ENCODE measurements at places on chromosomes 13 and 19.

- no peak for DNase-seq
Measured at GRCh38 chr19:47104680-47105079, 8.9 kb downstream of the ZC3H4 start.

- DNase-seq = no peak
Measured at GRCh38 chr19:13055213-13056051, 47.2 kb downstream of the LYL1 start.

DNA sequence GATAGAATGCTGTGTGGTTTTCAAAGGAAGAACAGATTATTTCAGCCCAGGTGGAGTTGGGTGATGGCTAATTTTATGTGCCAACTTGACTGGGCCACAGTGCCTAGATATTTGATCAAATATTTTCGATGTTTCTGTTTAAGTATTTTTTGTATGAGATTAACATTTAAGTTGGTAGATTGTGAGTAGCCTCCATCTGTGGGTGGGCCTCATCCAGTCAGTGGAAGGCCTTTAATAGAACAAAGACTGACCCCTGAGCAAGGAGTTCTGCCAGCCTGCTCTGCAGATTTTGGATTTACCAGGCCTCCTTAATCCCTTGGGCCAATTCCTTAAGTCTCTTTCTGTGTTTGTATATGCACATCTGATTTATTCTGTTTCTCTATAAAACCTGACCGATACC, 13.9 kb downstream of the LSM14A start:
- no peak for DNase-seq

DNA sequence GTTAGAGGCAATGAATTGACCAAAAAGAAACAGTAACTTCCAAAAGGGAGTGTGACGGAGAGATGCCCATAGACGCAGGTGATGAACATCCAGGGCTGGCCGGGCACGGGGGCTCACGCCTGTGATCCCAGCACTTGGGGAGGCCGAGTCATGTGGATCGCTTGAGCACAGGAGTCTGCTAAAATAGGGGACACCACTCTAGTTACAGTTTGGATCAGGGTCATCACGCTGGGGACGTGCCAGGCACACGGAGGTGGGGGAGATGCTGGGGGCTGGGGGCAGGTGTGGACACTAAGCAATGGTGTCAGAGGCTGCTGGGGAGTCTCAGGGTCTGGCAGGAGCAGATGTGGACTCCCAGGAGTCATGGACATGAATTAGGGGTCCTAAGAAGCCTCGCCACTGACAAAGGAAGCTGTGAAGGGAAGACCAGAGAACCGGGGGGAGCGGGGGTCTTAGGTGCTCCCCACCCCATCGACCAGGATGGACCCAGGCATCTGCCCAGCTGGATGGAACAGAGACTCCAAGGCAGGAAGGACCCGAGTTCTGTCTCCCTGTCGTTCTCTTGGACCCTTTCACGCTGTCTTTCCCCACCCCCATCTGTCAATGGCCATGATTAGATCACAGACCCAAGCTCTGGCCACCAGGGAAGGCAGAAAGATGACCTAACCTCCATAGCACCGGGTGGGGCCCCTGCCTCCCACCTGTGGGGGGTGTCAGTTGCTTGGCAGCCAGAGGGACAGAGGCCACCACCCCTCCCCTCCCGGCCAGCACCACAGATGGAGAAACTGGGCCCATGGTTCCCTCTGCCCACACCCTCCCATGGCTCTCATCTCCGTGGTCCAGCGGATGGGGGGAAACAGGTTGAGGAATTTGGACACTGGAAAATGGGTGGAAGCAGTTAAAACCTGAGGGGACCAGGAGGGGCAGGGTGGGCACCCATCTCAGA, 19.6 kb downstream of the CCDC8 start:
- DNase-seq = no peak

- DNase-seq = peak; percentile 86
Measured at GRCh38 chr13:100573121-100573520, 15.5 kb downstream of the GGACT start.

GRCh38 chr19:7492142-7492541, 3.3 kb upstream of the PEX11G start:
- DNase-seq = peak; percentile 78

- DNase-seq = no peak
Measured at GRCh38 chr19:685454-685931, 9.3 kb downstream of the FSTL3 start.

GRCh38 chr13:27973291-27973690, 4.2 kb upstream of the CDX2 start:
- DNase-seq = no peak

GRCh38 chr13:22506096-22506691, 674.6 kb upstream of the SGCG start:
- DNase-seq = peak; percentile 8

Measured in cardiac muscle cell (in vitro differentiated cells and primary cell).